AG08396 (cell line): ENCODE measurements at places on chromosomes 7 and 10.

GRCh38 chr7:34061149-34061548 is 155.8 kb downstream of the BMPER start:
- DNase-seq, result no peak

- DNase-seq, result no peak
Measured at GRCh38 chr10:75651417-75651816, 220.0 kb downstream of the LRMDA start.

GRCh38 chr7:71784180-71784579 is 628.0 kb downstream of the CALN1 start:
- no peak for DNase-seq

DNA sequence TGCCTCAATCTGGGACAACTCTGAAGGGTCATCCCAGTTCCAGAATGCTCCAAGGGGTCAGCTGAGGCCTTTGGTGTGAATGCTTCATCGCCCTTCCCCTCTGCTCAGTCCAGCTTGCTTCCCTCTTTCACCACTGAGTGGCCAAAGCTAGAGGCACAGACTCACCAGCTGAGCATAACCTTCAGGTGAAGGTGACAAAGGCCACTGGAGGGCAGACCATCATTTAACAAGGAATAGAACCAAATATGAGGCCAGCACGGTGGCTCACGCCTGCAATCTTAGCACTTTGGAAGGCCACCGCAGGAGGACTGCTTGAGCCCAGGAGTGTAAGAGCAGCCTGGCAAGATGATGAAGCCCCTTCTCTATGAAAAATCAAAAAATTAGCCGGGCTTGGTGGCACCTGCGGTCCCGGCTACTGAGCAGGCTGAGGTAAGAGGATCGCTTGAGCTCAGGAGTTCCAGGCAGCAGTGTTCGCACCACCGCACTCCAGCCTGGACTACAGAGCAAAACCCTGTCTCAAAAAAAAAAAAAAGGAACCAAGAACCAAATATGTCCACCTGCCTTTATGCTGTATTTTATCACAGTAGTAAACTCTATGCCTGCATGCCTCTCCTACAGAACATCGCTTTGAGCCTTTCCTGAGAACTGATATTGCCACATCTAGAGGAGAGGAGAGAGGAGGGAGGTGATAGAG is 13.4 kb downstream of the PRKAG2 start:
- no peak for DNase-seq

DNA sequence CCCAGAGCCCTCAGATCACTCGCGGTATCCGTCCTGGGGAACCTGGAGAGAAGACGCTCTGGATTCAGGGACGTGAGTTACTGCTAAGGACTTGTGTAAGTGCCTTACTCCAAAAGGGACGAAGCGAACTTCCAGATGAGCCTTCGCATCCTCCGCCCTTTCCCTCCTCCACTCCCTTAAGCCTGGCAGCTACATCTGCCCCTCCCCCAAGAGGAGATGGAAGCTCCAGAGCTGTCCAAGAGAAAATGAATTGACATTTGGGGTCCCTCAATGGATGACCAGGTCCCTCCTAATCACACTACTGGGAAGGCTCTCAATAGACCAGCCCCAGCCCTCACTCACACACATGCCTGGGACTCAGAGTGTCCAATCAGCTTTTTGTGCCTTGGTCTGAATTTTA is 31.3 kb upstream of the GDF10 start:
- DNase-seq, result no peak

GRCh38 chr10:19843487-19843886 is 27.3 kb downstream of the PLXDC2 start:
- DNase-seq, result no peak

DNA sequence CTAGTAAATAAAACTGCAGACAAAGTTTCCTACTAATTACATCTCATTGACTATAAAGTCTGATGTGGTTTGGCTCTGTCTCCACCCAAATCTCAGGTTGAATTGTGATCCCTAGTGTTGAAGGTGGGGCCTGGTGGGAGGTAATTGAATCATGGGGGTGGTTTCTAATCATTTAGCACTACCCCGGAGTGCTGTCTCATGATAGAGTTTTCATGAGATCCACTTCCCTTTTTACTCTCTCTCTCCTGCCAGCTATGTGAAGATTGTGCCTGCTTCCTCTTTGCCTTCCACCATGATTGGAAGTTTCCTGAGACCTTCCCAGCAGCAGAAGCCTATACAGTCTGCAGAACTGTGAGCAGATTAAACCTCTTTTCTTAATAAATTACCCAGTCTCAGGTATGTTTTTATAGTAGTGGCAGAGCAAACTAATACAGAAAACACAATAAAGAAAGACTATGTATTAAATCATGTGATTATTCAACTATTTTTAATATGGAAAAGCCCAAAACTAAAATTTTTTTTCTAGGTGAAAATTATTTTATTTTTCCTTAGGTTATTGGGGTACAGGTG is 232.1 kb downstream of the FZD1 start:
- DNase-seq, result no peak

GRCh38 chr7:112105584-112106530 is 100.3 kb downstream of the DOCK4 start:
- no peak for DNase-seq

- peak; percentile 42 for DNase-seq
Measured at GRCh38 chr7:142811154-142811737, 40.5 kb downstream of the PRSS2 start.

DNA sequence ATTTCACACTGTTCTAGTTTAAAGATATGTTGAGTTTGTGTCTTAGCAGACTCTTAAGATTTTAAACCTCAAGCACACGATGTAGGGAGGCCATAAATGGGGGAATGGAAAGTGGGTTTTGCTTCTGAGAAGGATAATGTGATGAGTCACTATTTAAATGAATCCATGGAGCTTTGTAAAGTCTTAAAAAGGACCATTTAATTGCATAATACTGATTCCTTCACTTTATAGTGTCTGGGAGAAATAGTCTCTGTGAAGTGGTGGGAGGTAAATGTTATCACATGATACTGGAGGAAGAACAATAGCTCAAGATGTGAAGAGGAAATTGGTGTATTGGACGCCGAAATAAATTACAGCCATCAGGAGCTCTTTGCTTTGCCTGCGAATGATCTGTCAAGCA is 84.0 kb upstream of the MYO3A start:
- no peak for DNase-seq

- no peak for DNase-seq
Measured at GRCh38 chr7:158271646-158272045, 316.0 kb downstream of the PTPRN2 start.

GRCh38 chr7:93592588-93593266 is 18.2 kb upstream of the CALCR start:
- DNase-seq, result no peak

DNA sequence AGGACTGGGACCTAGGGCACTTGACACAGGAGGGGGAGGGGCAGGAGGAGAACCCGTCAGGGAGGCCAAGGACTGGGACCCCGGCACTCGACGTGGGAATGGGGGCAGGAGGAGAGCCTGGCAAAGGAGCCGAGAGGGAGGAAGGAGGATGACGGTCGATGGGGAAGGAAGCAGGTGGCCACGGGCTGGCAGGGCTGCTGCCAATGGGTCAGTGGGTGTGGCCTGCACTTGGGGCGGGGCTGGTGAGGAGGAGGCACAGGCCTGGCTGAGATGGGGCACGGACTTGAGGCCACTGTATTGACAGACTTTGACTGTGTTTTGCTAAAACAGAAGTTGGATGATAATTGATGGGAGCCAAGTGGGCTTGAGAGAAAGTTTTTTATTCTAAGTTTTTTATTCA is 68.9 kb downstream of the RBM33 start:
- DNase-seq, result no peak

- DNase-seq, result no peak
Measured at GRCh38 chr7:42698600-42699374, 213.1 kb downstream of the C7orf25 start.

- no peak for DNase-seq
Measured at GRCh38 chr10:28801869-28802268, 124.5 kb downstream of the BAMBI start.

GRCh38 chr10:30562787-30563186 is 66.8 kb downstream of the LYZL2 start:
- no peak for DNase-seq

DNA sequence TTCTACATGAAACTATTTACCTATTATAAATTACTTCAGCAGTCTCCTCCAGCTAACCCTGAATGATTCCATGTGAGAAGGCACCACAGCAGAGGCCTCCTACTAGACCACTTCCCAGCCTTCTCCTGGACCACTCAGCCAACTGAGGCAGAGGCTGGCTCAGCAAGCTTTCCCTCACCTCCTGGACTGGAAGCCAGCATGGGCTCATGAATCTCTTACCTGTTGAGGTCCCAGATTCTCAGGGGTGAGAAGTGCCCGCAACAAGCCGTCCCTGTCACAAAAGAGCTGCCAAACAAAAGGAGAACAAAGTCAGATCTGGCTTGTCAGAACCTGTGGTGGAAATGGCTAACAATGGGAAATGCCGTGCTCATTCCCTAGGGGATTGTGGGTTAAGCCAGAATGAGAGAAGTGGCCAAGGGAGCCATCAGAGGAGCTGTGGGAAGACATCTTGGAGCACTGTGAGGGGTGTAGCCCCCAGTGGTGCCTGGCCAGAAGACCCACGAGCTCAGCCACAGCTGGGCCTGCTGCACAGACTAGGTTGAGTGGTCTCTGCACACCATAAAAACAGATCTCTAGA is 36.5 kb downstream of the DPCD start:
- DNase-seq, result no peak

- no peak for DNase-seq
Measured at GRCh38 chr7:157538321-157538720, 201.5 kb downstream of the DNAJB6 start.

DNA sequence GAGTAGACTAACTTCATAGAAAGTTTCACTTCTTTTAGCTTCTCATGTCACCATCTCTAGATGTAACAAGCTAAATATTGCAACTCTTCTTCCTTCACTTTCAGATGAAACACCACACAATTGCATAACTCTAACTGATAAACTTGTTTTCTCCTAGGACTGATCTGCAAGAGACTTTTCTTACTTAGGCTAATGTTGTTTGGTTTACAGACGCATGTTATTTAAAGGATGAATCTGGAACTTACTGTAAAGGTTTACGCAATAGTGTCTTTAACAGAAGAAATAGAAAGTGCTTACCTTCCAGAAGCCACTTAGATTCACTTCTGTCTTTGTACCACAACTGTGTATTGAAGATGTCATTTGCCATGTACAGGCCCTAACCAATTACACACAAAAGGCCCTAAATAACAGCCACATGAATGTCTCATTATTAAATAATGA is 22.1 kb upstream of the ZC3HAV1 start:
- DNase-seq, result no peak

DNA sequence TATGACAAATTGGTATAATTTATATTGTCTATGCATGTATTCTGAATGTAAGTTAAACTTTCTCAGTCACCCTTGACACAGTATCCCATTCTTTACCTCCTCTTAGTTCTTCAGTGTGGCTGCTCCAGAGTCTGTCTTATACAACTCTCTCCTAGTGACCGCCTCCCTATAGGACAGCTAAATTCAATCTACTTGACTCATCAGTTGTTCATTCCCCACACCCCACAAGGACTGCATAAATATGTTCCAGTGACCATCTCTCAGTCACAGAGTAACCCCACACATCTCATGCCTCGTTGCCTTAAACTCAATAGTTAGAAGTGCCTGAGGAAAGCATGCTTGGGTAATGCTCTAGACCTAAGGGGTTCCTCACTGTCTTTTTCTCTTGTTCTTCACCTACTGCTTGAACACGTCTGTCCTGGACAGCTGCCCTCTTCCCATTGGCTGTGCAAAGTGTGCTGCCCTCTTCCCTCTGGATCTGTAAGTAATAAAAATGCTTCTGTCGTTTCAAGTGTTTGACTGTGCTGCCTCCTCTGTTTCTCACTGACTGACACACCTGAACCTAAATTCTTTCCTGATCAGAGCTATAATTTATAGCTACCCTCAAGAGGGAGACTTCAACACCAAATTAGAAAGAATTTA is 494.6 kb upstream of the GRM3 start:
- DNase-seq, result no peak

GRCh38 chr10:71351628-71352319 is 32.7 kb downstream of the SLC29A3 start:
- DNase-seq, result no peak

GRCh38 chr7:155458111-155458877 is at the start of gene EN2:
EN2 (plus strand) TSS chr7:155458129; CDS start chr7:155458378, 249 bp downstream.
- DNase-seq, result no peak

DNA sequence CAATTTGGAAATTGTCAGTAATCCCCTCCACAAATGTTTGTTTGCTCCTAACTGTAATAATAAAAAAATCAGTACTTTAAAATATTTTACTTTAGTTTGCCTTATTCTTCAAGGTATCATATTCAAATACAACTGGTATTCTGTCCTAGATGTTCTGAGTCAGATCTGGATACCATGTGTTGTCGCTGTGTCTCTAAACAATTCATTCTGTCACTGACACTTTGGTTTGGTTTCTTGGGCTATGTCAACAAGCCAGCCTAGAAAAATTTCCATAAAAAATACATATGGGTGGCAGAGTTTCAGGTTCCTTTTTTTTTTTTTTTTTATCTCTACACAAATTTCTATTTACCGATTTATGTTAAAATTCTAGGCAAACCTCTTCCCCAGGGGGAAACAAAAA is 33.2 kb upstream of the SEMA3D start:
- no peak for DNase-seq

- DNase-seq, result no peak
Measured at GRCh38 chr10:103969857-103970627, 3.1 kb downstream of the SLK start.

DNA sequence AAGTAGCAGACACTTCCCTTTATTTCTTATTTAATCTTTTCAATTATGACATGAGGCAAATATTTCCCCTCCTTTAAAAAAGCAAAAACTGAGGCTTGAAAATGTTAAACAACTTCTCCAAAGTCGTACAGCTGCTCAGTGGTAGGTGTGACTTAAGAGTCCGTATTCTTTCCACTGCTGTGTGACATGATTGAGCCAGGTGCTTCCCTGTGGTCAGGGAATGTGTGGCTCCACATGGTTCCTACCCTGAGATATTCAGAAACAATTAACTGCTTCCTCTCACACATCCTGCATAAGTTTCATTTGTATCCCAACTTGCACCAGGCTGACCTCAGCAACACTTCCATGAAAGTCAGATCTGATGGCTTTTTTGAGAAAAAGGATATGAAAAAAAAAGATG is 13.6 kb downstream of the OPALIN start:
- no peak for DNase-seq

DNA sequence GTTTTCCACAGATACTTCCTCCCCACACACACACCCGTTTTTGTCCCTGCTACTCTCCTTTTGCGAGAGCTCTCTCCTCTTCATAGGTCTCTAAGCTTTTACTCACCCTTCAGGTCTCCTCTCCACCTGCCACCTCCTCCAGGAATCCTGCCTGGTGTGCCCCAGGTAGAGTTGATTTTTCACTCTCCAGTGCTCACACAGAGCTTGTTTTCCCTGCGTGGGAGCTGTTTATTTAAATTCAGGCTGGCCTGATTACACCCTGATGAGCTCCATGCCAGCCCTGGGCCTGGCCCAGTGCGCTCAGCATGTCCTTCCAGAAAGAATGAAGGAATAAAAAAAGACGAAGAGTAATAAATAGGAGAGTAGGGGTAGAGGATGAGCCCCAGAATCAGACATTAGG is 7.5 kb upstream of the CLDN4 start:
- no peak for DNase-seq

DNA sequence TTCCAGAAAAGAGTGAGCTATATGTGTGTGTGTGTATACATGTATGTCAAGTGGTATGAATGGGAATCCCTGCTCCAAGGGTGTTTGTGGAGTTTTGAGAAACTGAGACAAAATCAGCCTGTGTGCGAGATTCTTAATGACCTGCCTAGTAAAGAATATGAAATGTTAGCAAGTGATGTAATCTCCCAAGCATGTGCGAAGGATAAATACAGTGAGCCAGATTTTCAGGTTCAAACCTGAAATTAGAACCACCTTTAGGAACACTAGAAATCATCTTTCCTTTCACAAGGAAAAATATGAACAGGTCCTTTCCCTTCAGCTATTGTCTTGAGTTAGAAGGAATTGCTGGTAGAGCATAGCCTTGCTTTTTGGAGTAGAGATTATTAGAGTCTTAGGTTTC is 457.6 kb downstream of the LRMDA start:
- no peak for DNase-seq
